Upper lobe of left lung (tissue), 6 donors: ENCODE measurements at places on chromosomes 6 and 20. TPM values are rescaled to one million over a fixed set of nuclear protein-coding genes. Genes with fewer than 3 reads are reported as not detected.

DNA sequence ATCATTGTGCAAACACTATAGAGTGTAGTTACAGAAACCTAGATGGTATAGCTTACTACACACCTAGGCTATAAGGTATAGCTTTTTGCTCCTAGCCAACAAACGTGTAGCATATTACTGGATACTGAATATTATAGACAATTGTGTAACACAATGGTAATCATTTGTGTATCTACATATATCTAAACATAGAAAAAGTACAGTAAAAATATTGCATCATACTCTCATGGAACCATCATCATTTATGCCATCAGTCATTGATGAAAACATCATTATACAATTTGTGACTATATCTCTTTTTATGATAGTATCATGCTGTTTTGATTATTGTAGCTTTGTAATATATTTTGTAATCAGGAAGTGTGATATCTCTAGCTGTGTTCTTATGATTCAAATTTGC, 21.0 kb upstream of the HCRTR2 start:
- no peaks in the 10 kb centered on the region for H3K27me3 ChIP-seq
- no peak overlapping the region for H3K4me3 ChIP-seq
- H3K4me1 ChIP-seq, result no peaks in the 10 kb centered on the region
- no peaks in the 10 kb centered on the region for H3K36me3 ChIP-seq
- DNase-seq, result no peak

MACROD2 gene
- total RNA-seq, result 32.5 TPM

DNA sequence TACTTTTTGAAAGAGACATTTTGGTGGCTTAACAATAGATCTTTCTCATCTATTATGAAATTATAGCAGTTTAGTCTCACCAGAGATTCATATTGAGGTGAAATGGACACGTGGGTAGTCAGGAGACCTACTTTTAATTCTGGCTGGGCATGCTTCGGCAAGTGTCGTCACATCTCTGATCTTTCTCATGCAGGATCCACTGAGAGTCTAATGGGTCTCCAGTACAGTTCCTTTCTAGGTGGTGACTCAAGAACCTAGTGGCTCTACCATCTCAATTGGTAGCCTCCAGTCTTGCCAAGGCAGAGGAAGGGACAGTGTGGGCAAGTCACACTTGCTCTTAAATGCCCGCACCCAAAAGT, 94.9 kb downstream of the KCNB1 start:
- no peak overlapping the region for H3K27ac ChIP-seq
- no peaks in the 10 kb centered on the region for H3K4me1 ChIP-seq
- H3K36me3 ChIP-seq, result no peaks in the 10 kb centered on the region
- H3K27me3 ChIP-seq, result no peaks in the 10 kb centered on the region
- no peak for DNase-seq
- H3K4me3 ChIP-seq, result no peak overlapping the region

- no peak overlapping the region for H3K4me3 ChIP-seq
- DNase-seq, result no peak
- H3K27ac ChIP-seq, result no peak overlapping the region
- no peaks in the 10 kb centered on the region for H3K27me3 ChIP-seq
Observed at GRCh38 chr6:137112067-137112355, 61.4 kb downstream of the IL22RA2 start.

DNA sequence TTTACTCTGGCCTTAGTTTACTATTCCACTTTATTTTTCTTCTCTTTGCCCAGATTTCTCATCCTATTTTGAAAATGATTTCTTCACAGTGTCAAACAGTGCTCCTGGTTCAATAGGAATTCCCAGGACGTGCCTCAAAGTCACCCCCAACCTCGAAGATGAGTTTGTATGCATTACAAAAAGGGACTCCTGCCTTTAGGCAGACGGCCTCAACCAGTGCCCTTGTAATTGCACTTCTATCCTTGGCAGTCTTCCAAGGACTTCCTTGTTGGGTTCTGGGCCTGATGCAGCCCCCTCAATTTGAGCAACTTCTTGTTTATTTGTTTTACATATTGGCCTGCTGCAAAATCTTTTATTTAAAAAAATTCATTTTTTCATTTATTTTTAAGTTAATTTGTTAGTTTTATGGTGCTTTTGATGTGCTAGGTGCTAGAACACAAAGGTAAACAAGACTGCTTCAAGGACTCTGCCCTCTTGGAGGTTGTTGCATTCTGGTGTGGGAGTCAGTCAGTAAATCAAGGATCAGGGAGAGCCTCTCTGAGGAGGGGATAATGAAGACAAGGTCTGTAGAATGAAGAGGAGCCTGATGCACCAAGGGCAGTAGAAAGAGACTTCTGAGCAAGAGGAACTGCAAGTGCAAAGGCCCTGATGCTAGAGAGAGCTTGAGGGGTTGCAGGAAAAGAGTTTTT, 181.5 kb upstream of the LAMP5 start:
- no peaks in the 10 kb centered on the region for H3K27me3 ChIP-seq
- H3K36me3 ChIP-seq, result no peaks in the 10 kb centered on the region
- H3K27ac ChIP-seq, result no peak overlapping the region
- no peak overlapping the region for H3K4me3 ChIP-seq
- peaks cover under 1% of the 10 kb centered on the region for H3K4me1 ChIP-seq

DNA sequence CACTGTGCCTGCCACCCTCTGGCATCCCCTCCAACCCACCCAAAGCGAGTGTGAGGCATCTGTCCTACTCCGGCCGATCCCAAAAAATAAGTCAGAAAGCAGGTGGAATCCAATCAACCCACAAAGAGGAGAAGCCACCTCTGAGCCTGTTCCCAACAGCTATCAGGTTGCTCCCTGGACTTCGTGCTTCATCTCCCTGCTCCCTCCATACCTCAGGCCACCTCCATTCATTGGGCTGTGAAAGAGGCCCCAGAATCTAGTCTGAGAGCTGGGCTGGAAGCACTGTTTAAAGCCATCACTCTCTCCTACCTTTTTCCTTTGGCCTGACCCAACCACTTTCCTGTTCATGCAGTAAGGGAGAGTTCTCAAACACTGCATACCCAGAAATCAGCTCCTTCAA, 106.1 kb downstream of the ZMYND8 start:
- H3K4me3 ChIP-seq, result no peak overlapping the region
- DNase-seq, result no peak
- H3K27me3 ChIP-seq, result no peaks in the 10 kb centered on the region
- no peak overlapping the region for H3K27ac ChIP-seq
- no peaks in the 10 kb centered on the region for H3K4me1 ChIP-seq

GRCh38 chr20:5714261-5715041, 35.8 kb upstream of the SHLD1 start:
- no peak for DNase-seq
- no peaks in the 10 kb centered on the region for H3K36me3 ChIP-seq
- peaks cover 7% of the 10 kb centered on the region for H3K4me1 ChIP-seq
- H3K4me3 ChIP-seq, result no peak overlapping the region
- no peaks in the 10 kb centered on the region for H3K27me3 ChIP-seq

GRCh38 chr20:47727170-47727880, 58.0 kb downstream of the SULF2 start:
- H3K4me1 ChIP-seq, result peaks cover 9% of the 10 kb centered on the region
- H3K36me3 ChIP-seq, result no peaks in the 10 kb centered on the region
- no peaks in the 10 kb centered on the region for H3K27me3 ChIP-seq

DNA sequence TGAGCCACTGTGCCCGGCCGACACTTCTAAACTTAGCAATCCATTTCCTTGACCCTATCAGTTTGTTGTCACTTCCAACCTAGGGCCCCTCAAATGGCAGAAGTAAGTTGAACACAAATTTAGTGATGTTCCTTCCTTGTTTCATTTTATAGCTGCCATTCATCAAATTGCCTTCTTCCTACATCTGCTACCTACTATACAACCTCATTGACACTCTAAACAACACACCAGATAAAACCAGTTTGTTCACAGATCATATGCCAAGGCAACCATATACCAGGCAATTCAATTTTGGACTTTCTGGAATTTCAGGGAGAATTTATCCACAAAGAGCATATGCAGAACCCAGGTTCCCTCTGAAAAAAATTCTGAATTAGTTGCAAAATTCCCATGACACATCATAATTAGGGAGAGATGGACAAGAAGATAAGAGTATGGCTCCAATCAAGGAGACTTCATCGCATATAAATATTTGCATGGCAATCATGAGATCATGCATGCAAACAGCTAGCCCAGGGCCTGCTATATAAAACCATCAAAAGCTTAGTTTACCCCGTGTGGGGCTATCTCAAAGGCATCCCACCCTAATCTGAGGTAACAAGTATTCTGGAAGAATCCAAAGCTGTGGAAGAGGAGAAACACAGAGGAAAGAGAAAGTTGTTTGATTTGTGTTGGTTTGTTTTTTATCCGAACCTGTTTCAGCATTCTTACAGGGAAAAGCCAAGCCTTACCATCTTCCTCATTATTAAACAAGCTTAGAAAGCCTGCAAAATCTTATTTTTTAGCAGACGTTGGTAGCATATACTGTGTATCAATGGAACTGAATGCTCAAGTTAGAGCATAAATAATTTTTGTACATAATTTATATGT, 132.8 kb upstream of the TNFAIP3 start:
- peaks cover 5% of the 10 kb centered on the region for H3K4me1 ChIP-seq
- no peak overlapping the region for H3K4me3 ChIP-seq
- DNase-seq, result no peak
